ENCODE measurements at places on chromosomes 7 and 10. TPM values are rescaled to one million over a fixed set of nuclear protein-coding genes. Genes with fewer than 3 reads are reported as not detected.

- no peak for DNase-seq
Measured at GRCh38 chr7:66756889-66757288, 16.4 kb downstream of the RABGEF1 start.

- DNase-seq, result no peak
Measured at GRCh38 chr7:463817-464453, 55.7 kb downstream of the PDGFA start.

DNA sequence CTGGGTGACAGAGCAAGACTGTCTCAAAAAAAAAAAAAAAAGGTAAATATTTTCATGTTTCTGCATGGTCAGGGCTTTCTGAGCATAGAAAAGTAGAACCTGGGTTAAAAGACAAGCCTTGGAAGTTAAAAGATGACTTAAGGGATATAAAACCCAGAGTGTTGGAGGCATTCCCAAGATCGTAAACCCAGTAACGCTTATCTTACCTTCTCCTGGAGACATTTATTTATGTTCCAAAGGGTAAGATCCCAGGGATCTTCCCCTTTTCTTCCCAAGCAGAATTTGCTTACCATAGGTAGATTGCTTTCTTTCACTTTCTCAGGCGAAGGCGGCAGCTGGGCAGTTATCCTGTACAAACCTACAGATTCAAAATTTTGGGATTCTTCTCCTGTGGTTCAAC lies 22.2 kb downstream of the SUGCT start:
- DNase-seq, result peak; percentile 47

DNA sequence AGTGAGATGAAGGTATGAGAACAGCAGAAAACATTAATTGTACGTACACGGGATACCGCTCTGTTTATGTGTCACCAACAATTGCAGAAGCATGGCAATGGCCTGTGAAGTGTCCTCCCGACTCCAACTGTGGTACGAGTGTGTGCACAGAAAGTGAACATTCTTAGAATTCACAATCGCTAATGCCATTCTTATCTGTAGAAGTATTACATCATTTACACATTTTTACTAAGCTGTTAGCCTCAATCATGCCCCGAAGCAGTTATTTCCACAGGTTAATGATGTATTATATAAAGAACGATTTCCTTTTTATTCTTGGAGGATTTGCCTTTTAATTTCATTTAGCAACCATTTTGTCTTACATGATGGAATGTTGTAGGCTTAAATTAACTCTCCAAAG lies 103.4 kb downstream of the EVX1 start:
- DNase-seq, result peak; percentile 21

NSUN5 gene
- 20.1 TPM for total RNA-seq
